ENCODE measurements at places on chromosomes 2 and 18.

GRCh38 chr18:79185648-79186047 lies 116.5 kb downstream of the ATP9B start:
- DNase-seq = no peak

DNA sequence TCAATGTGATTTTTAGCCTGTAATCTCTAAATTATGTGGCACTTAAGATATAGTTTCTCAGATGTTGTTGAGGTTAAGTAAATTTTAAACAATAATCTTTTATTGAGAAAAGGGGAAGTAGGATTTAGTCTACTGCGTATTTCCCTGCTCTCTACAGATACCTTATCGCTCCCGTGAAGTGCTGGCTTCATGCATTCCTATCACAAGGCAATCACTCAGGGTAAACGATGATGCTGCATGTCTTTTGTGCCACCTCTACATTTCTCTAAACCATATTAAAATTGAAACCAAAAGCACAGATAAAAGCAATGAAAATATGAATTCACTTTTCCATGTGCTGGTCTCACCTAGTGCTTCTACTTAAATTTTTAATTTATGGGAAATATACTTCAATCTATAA lies 14.4 kb upstream of the RPE start:
- DNase-seq = no peak

GRCh38 chr2:61911510-61911909 lies 6.0 kb downstream of the COMMD1 start:
- DNase-seq = no peak

DNA sequence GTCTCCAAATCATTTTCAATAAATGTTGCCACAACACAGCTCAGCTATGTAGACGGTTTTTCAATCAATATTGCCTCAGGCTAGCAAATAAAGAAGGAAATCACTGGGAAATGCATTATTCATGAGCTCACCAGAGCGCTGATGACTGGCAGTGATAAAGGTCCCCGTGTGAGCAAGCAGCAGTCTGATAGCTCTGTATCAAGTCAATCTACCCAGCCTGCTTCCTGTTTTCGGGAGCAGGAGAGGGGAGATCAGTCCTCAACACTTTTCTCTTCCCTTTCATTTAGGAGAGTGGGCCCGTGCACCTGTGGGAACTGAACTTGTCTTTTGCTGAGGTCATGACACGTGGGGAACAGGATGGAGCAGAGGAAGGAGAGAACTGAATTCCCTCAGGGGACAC lies 253.9 kb upstream of the SIX2 start:
- no peak for DNase-seq

GRCh38 chr18:7000484-7001096 lies 117.0 kb downstream of the LAMA1 start:
- DNase-seq = peak; percentile 31

DNA sequence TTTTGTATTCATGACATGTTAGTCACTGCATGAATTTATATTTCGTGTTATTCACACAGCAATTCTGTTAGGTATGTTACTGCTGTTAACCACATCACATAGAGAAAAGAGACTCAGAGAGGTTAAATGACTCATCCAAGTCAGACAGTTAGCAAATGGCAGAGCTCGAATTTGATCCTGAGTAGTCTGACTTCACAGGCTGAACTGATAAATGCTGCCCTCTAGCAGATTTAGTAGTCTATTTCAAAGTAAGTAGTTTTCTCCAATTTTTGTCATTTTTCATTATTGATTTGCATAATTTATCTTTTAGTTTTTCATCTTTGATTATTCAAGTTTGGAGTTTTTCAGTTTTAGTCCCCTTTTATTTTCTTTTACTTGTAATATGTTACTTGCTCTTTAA lies 58.3 kb downstream of the WDR7 start:
- peak; percentile 86 for DNase-seq
